ENCODE measurements at places on chromosomes 1 and 21.

- no peak for DNase-seq
These were observed 237.8 kb downstream of the TRABD2B start for GRCh38 chr1:47759251-47759935.

- DNase-seq: no peak
These were observed 126.9 kb downstream of the CLIC6 start for GRCh38 chr21:34795548-34796180.

- no peak for DNase-seq
These were observed 148.5 kb downstream of the GALNT2 start for GRCh38 chr1:230215529-230215928.

- DNase-seq: no peak
These were observed 682.6 kb downstream of the RWDD3 start for GRCh38 chr1:95916616-95917015.

DNA sequence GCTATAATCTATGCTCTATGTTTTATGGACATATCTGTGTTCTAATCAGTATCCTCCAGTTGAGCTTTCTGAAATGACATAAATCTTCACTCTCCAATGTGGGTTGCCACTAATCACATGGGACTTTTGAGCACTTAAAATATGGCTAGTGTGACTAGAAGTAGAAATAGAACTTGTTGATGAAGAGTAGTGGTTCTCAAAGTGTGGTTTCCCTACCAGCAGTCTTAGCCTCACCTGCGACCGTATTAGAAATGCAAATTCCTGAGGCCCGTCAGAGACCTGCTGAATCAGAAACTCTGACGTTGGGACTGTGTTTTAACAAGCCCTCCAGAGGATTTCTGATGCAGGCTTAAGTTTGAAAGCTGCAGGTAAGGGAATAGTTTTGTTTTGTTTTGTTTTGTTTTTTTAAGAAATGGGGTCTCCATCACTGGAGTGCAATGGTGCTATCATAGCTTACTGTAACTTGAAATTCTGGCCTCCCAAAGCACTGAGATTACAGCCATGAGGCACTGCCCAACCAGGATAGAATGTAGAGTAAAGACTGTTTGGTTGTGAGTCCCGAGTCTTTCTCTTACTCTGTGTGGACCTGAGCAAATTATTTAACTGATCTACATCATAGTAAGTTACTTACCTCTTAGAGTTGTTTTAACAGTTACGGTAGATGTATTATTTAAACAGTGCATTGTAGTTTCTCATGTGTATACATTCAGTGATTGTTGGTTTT is 21.7 kb downstream of the GLRX2 start:
- no peak for DNase-seq

- no peak for DNase-seq
These were observed 285.2 kb downstream of the PCP4 start for GRCh38 chr21:40152476-40152875.

DNA sequence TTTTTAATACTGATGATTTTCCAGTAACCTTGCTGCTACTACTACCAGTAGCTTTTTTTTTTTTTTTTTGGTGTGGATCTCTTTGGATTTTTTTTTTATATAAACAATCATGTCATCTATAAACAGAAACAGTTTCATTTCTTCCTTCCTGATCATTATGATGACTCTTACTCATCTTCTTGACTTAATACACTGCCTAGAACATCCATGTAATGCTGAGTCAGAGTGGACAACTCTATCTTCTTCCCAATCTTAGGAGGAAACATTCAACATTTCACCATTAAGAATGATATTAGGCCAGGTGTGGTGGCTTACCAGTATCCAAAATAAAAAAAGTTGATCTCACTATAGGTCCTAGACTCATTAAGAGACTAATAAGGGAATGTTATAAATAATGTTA is 69.1 kb downstream of the RUSC1 start:
- no peak for DNase-seq

DNA sequence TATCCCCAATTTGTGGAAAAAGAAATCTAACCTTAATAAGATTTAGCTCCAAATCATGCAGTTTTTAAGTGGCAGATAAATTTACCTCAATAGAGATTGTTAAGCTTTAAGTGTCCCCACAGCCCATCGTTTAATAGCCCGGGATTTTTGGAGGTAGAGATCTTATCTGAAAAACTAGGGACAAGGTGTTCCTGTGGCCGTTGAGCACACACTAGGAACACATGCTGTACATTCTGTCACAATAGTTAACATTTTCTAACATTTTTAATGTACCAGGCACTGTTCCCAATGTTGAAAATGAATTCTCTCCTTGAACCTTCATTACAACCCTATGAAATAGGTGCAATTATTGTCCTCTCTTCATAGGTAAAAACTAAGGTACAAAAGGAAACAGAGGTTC is 85.7 kb upstream of the PLD5 start:
- no peak for DNase-seq

GRCh38 chr1:205422993-205423642 is 1.3 kb upstream of the LEMD1 start:
- DNase-seq: no peak

DNA sequence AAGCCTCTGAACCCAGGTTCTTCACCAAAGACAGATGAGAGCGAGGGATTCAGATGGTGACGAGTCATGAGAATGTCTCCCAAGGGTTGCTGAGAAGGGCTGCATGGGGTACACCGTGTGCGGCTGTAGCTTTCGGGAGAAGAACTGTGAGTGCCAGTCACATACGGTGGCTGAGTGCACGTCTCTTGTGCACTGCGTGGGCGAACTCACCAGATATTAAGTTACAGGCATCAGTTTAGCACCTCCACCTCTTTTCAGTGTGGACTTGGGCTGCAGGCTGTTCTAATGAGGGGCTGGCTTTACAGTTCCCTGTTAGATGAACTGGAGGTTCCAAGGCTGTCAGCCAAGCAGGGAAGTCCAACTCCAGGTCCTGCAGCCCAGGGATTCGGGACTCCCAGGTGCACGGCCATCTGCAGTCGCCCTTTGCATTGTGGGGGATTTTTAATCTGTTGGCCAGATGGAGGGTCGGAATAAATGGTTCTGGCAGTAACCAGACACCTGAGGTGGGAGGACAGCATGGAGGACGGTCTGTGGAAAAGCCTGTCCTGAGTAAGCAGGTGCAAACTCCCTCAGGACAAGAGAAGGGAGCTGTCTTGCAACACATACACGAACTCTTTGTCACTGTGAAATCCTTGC is 26.5 kb upstream of the AVPR1B start:
- DNase-seq: no peak

DNA sequence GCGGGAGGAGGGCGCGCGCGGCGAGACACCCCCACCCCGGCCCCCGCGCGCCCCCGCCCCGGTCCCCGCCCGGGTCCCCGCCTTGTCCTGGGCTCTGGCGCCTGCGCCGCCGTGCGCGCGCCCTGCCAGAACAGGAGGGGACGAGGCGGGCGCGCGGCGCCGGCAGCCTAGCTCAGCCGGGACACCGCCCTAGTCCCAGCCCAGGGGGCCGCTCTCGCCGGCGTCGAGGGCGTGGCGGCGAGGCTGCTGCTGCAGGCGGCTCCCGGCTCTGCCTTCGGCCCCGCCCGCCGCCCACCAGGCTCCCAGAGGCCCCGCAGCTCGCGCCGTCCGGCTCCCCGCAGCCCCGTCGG is at the start of gene RCAN3:
TSS of gene RCAN3 (plus strand) at position 128 of the 350 bp plus-strand sequence. CDS start 11,537 bp downstream, outside the sequence.
- peak; percentile 89 for DNase-seq

DNA sequence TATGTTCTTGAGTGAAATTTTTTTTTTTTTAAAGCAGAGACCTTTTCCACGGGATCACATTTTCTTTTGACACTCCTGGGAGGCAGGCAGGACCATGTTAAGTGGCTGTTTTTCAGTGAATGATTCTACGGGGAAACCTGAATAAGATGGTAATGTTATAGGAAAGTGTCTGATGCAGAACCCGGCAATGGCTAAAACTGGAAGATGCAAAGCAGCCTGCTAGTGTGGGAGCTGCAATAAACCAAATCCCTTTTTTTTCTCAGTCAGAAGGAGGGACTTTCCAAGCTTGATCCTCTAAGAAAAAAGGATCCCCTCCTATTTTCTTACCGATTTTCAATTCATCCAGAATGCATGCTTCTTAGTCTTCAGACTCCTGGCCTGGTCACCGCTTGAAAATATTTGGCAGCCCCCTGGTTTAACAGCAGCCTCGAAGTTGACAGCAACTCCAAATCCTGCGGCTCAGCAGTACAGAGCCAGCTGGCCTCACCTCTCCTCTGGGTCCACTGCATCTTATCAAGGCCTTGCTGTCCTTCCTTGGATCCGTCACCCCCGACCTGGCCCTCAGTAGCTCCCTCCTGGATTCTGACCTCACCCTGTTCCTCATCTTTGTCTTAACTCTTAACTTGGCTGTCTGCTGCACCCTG is 5.6 kb downstream of the MX2 start:
- no peak for DNase-seq

GRCh38 chr1:230271300-230272035 is 154.7 kb downstream of the PGBD5 start:
- no peak for DNase-seq

GRCh38 chr1:169107603-169108208 is 1.2 kb downstream of the ATP1B1 start:
- no peak for DNase-seq

DNA sequence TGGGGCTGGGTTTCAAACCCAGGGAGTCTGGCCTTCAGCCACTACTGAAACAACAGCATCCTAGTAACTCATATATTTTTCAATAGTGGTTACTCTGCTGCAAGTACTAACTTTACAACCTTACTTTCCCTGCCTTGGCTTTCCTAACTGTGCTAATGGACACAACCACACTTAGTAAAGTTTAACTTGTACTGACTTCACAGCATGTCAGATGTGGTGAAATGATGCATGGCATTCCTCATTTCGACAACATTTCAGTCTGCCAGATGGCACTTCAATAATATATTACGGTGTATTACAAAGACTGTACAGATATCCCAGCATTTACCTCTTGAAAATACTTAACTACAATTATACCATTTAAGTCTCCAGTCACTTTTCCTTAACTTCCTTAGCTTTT is 27.8 kb downstream of the LRRC7 start:
- DNase-seq: no peak

DNA sequence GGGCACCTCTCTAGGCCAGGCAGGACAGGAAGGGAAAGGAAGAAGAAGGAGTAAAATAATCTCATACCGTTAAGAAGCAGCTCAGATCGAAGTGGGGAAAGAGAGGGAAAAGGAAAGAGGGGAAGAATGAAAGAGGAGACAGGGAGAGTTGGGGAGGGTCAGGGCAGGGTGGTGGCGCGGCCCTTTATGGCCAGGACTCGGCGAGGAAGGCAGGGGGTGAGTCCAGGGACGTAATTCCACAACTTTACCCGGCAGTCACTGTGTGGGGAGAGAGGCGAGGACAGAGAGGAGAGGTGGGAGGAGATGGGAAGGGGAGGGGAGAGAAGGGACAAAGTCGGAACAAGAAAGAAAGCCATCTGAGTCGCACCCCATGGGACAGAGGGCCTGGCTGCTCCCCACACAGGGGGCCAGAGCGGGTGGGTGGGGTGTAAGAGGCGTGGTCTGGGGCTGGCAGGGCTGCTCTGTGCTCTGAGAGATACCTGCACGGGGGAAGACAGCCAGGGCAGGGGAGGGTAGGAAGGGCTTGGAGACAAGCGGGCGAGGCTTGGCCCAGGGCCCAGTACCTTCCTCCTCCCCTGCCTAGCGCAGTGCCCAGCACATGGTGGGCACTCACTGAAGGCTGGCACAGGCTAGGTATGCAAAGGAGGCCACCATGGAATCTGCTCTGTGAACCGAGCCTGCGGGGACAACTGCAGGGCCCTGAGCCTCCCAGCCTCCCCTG is 49.4 kb downstream of the KIF21B start:
- DNase-seq: no peak

GRCh38 chr21:46605767-46606426 is 1.0 kb upstream of the S100B start:
- no peak for DNase-seq

DNA sequence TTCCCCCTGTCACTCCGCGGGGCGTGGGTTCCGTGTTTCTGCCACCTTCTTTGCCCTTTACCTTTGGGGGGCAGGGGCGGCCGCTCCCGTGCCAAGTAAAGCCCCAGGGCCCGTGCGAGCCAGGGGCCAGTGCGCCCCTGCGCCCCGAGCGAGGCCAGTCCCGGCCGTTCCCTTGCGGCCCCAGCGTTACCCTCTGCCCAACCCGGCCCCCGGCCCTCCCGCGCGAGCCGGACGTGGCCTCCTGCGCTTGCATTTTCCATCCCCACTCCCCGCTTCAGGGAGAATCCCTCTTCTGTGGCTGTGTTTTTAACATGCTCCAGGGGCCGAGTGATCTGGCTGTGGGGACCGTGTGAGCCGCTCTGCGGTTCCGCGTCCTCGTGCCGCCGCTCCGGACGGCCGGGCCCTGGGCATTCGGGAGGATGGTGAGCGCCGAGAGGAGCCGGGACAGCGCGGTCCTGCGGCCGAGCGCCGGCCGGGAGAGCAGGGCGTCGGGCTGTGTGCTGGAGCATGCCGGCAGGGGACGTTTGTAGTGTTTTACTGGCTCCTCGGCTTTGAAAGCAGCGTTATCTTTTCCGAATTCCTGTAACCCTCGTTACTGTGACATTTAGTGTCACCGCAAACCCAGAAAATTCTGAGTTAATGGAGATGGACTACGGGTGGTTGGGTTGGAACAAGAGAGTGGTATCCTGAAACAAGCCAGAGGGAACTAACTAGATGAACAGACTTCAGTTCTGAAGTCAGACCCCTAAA is 1.0 kb downstream of the GALNT2 start:
- no peak for DNase-seq

DNA sequence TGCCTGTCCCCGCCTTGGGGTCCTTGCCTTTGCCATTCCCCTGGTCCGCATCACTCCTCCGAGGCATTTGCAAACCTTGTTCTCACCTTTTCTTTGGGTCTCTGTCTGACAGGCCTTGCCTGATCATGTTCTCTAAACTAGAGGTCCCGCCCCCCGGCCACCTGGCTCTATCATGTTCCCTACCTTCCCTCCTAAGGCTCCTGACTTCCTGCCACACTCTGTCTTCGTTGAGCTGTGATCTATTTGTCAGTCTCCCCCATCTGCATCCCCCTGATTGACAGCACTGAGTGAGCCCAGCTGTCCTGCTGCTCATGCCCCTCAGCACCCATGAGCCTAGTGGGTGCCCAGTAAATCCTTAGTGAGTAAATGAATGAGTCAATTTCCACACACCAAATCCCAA is 22.8 kb downstream of the ERG start:
- DNase-seq: no peak

DNA sequence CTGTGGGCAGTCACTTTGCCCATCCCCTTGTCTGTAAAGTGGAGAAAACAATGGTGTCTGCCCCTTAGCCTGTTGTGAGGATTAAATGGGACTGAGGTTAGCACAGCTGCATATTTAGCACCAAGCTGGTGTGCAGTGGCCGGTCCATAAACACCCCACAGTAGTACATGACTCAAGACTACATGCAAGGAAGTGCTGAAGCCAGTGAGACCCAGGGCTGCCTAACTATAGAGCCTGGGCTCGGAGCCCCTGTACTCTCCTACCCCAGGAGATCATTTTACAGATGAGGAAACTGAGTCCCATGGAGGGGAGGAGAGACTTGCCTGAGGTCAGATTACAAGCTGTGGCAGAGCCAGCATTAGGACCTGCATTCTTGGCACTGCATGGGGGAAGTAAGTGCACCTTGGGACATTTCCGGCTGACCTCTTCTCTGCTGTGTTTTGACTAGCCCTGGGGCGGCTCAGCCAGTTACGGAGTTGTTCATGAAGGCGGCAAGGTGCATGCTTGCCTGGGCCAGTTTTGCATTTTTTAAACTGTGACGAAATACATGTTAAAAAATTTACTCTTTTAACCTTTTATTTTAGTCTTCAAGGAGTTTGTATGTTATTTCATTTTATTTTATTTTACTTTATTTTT is 3.2 kb downstream of the SERINC2 start:
- no peak for DNase-seq

All from NCI-H510A (cell line).